ENCODE measurements at places on chromosomes 2 and 18.
A peak's percentile ranks its signal among the peaks of the same experiment; 100 is the strongest.

- peak; percentile 56 for DNase-seq
Observed at GRCh38 chr18:35458677-35459441, 38.9 kb downstream of the INO80C start.

GRCh38 chr2:15507061-15507460, 54.1 kb downstream of the NBAS start:
- DNase-seq, result no peak

- peak; percentile 35 for DNase-seq
Observed at GRCh38 chr2:155368934-155369333, 670.4 kb downstream of the KCNJ3 start.

GRCh38 chr2:204313256-204313655, 232.0 kb upstream of the PARD3B start:
- no peak for DNase-seq

- no peak for DNase-seq
Observed at GRCh38 chr2:221492636-221493035, 79.5 kb downstream of the EPHA4 start.

DNA sequence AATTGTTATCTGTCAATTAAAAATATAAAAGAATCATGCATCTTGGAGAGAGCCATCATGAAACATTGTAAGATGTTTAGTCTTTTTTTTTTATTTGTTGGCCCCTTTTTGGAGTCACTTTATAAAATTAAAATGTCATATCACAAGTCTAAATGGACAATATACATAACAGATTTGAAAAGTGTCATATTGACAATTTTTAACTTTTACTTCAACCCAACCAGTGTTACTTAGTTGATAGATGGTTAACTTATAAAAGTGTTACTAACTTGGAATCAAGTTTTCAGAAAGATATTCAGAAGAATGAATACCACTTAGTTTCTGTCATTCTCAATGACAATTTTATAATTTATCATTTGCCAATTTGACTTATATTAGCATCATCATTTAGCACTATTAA, 218.3 kb downstream of the OTX1 start:
- DNase-seq, result no peak

GRCh38 chr2:181821049-181821448, 70.5 kb upstream of the ITPRID2 start:
- DNase-seq, result no peak

DNA sequence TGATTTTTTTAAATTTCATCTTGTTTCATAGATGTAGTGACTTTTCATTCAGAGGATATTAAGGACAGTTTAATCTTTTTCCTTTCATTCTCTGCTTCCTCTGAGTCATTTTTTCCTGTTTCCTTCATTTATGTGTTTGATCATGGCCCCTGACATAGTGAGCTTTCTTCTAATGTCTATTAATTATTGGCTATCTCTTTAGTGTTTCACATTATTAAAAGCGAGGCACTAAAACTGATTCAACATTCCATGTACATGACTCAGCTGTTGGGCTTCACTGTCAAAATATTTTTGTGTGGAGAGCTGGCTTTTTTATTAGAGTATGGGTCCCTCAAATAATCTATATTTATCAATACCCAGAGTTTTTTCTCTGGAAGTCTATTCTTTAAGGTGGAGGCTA, 125.8 kb downstream of the THSD7B start:
- DNase-seq, result no peak

GRCh38 chr2:20313659-20314058, 37.0 kb downstream of the PUM2 start:
- peak; percentile 28 for DNase-seq

DNA sequence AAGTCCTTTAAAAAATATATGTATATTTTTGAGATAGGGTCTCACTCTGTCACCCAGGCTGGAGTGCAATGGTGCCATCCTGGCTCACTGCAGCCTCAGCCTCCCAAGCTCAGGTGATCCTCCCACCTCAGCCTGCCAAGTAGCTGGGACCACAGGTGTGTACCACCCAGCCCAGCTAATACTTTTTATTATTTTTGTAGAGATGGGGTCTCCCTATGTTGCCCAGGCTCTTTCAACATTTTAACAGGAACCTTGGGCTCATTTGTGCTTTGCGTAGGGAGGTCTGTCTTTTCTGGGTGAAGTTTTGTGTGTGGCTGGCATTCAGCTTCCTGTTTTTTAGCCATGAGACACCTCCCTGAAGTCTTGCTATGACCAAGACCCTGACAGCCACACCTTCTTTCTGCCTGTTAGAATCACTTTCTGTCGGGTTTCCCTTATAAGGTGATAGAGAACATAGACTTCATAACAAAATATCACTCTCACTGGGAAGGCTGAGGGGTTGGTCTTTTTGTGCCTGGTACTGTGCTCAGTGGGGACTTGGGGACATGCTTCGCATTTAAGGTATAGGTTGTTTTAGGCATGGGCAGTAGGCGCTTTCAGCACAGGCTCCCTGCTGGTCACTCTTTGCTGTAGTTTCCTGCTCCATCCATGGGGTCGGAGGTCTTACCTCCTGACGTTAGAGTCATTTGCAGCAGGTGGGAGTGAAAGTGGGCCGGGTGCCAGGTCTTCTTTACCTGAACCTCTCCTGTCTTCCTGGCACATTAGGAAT, 3.4 kb downstream of the RAB31 start:
- no peak for DNase-seq

- no peak for DNase-seq
Observed at GRCh38 chr2:176648700-176649297, 379.6 kb downstream of the MTX2 start.

- DNase-seq, result no peak
Observed at GRCh38 chr2:23629772-23630480, 244.9 kb downstream of the KLHL29 start.

DNA sequence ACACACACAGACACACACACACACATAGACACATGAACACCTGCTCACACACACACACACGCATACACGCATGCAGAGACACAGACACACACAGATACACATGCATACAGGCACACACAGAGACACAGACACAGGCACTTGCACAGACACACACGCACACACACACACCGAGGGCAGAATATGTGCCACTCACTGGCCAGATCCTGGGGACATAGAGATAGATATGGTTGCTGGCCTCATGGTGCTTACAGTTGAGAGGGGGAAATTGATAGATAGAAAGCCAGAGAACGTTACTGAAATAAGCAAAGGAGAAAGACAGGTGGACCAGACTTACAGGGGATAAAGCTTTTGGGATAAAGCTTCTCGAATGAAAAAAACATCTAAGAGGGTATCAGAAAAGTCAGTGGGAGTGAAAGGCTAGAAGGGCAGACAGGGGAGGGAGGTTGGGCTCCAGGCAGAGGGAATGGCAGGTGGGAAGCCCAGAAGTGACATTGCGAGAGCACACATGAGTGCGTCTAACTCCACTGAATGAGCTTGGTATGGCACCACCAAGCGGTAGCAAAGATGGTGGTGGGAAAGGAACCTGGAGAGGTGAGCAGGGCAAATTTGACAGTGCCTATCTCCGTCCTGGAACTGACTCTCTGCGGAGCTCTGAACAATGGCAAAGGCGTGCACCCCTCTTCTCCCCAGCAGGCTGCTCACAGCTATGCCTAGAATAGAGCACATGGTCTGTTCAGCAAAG, 390.1 kb upstream of the TRIB2 start:
- no peak for DNase-seq

- no peak for DNase-seq
Observed at GRCh38 chr2:100584816-100585215, 22.0 kb downstream of the PDCL3 start.

GRCh38 chr2:33770023-33770422, 170.9 kb upstream of the FAM98A start:
- no peak for DNase-seq

DNA sequence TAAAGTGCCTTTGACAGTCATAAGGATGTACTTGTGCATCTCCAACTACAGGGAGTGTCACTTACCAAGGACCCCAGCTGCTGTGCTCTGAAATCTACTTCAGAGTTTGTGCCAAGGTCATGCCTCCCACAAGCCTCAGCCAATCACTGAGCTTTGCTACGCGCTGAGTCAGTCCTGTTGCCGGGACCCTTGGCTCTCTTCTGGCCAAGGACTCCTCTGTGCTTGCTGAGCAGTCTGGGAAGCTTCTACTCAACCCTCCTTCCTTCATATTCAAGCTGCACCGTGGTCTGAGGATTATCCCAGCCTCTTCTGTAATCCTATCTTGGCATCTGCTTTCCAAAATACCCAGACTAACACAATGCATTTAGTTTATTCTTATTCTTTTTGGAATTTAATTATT, 398.9 kb upstream of the FANCL start:
- no peak for DNase-seq

DNA sequence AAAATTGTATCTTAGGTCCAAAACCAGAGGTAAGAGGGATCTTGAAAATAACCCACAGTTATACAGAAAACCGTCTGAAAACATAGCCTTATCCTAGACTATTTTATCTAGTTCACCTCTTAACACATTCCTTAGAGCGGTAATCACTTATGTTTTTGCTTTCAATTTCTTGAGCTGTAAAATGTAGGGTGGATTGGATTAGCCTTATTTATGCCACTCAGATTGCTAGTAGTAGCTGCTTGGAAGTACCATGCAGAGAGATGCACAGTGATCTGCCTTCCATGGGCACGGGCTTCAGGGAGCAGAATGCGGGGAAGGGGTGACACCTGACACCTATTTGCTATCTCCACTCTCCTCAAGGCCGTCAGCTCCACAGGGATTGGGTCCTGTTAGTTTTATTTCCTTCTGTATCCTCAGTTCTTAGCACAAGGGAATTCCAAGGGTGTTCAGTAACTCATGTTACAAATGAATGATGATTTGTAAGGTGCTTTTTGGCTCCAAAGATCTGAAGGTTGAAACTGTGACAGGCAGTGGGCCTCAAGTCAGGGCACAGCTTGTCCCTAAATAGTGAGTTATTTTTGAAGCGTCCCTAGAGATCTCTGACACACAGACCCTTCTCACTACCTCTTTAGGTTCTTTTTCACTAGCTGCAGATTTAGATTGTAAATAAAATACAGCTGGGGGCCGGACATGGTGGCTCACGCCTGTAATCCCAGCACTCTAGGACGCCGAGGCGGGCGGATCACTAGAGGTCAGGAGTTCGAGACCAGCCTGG, 64.0 kb upstream of the PMAIP1 start:
- DNase-seq, result no peak
